ENCODE measurements at places on chromosomes 5 and 9. TPM values are rescaled to one million over a fixed set of nuclear protein-coding genes. Genes with fewer than 3 reads are reported as not detected.

- no peak for DNase-seq
Observed at GRCh38 chr9:81824802-81825730, 103.2 kb upstream of the SPATA31D4 start.

- no peak for DNase-seq
Observed at GRCh38 chr9:37839496-37840461, 39.2 kb downstream of the DCAF10 start.

DNA sequence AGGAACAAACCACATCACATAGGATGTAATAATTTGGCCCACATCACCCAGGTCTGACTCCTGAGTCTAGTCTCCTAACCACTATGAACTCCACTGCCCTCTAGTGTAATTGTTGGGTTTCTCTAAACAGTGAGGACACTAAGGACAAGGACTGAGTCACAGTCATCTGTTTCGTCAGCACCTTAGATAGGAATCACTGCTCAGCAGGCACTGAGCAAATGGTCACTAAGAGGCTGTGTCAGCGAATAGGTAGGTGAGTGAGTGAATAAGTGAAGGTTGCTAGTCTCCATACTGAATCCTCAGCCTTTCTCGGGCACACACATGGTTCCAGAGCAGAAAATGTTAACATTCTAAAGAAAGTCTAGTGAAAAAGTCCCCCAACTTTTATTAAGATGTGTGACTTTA, 278.6 kb downstream of the SPOCK1 start:
- no peak for DNase-seq

GRCh38 chr9:13524245-13524644, 244.8 kb upstream of the MPDZ start:
- no peak for DNase-seq

GRCh38 chr9:109387206-109387605, 66.3 kb upstream of the EPB41L4B start:
- DNase-seq = no peak

- no peak for DNase-seq
Observed at GRCh38 chr5:145227881-145228280, 607.3 kb downstream of the PRELID2 start.

DNA sequence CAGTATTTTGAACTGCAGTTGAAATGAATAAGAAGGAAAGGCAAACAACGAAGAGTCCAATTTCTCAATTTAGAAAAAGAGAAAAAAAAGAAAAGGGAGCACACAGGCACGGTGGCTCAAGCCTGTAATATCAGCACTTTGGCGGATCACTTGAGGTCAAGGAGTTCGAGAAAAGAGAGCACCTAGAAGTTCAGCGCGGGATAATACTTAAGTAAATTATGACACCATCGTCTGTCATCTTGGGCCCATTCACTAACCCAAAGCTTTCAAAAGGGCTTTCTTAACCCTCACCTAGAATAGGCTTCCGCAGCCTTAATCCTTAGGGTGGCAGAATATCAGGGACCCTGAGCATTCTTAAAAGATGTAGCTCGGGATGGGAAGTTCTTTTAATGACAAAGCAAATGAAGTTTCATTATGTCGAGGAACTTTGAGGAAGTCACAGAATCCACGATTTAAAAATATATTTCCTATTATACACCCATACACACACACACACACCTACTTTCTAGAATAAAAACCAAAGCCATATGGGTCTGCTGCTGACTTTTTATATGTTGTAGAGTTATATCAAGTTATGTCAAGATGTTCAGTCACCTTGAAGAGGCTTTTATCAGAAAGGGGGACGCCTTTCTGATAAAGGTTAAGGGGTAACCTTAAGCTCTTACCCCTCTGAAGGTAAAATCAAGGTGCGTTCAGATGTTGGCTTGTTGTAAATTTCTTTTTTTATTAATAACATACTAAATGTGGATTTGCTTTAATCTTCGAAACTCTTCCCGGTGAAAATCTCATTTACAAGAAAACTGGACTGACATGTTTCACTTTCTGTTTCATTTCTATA, 602 bp upstream of the CD274 start:
- DNase-seq = no peak

- DNase-seq = no peak
Observed at GRCh38 chr9:120351106-120351505, 228.9 kb downstream of the CDK5RAP2 start.

TMEM174 gene
- polyA plus RNA-seq = 0.34 TPM

IL33 gene
- polyA plus RNA-seq = 6.7 TPM

FBXL7 gene
- polyA plus RNA-seq = 30.6 TPM

S100Z gene
- 0.46 TPM for polyA plus RNA-seq

BTNL3 gene
- 0.11 TPM for polyA plus RNA-seq

Data from left renal pelvis (tissue), 4 donors.